SHP77 (cell line): ENCODE measurements at places on chromosomes 2 and 18.
A peak's percentile ranks its signal among the peaks of the same experiment; 100 is the strongest.

GRCh38 chr18:29962579-29962978 lies 1080.0 kb downstream of the DSC3 start:
- DNase-seq: no peak

- no peak for DNase-seq
These were observed 71.1 kb downstream of the MTA3 start for GRCh38 chr2:42639340-42640077.

- DNase-seq: no peak
These were observed 21.9 kb downstream of the CASP10 start for GRCh38 chr2:201204655-201205514.

DNA sequence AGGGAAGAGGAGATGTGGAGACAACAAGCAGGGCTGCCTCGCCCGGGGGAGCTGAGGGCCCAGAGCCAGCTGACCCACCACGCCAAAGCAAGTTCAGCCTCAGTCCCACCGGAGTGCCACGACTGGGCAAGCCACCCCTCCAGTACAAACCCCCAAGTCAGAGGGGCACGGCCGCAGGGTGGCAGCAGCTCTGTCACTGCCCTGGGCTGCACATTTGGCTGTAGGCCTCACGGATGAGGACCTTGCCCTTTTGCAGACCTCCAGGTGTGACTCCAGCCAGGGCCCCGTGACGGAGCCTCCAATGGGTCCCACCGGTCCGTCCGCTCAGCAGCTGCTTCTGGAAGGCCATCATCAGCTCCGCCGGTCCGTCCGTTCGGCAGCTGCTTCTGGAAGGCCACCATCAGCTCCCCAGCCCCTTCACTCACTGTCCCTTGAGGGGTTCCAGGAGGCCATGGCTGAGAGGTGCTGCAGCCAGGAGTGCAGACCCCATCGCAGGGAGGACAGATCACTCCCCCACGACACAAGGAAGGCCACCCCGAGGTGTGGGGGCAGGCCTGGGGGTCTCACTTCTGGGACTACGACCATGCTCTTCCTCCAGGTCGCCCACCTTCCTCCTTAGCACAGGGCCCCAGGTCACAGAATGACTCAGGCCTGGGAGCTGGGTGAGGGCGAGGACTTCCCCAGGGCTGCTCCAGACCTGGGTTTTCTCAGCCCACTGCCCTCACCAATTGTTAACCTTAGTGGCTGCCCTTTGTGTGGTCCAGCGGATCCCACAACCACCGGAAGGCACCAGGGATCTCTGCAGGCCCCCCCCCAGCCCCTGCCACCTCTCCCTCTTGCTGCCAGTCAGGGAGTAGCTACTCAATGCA lies 24.6 kb upstream of the STK25 start:
- DNase-seq: no peak

DNA sequence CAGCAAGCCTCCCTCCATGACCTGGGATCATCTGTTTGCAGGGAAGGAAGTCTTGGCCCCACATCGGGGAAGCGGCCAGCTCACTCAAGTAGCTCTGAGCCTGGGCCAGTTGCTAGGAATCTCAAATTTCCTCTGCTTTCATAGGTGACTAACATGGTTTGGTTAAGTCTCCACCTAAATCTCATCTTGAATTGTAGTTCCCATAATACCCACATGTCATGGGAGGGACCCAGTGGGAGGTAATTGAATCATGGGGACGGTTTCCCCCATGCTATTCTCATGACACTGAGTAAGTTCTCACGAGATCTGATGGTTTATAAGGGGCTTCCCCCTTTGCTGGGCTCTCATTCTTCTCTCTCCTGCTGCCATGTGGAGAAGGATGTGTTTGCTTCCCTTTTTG lies 75.2 kb downstream of the LBH start:
- no peak for DNase-seq

DNA sequence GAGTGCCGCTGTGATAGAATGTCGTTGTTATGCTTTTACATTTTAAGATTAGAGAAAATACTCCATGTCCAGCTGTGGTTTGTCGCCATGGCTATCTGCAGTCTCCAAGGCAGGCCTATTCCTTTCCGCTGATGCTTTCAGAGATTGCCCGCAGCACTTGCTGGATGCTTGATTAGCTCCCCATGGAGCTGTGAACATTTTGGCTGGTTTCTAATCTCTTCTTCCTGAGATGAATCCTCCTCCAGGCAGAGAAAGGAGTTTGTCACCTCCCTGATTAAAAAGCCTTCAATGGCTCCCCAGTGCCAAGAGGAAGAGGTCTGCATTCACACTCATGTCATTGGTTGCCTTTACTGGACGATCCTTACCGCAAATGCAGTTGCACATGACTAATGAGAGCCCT lies 32.6 kb upstream of the LPIN1 start:
- no peak for DNase-seq

DNA sequence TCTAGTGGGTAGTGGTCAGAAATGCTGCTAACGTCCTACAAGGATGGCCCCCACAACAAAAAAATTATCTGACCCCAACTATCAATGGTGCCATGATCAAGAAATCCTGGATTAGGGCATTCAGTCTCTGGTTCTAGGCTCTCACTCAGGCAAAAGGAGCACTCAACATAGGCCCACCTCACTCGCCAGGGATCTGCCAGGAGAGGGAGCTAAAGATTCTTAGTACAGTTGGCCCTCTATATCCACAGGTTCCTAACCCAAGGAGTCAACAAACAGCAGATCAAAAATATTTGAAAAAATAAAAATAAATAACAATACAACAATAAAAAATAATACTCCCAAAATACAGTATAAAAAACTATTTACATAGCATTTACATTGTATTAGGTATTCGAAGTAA lies 10.0 kb downstream of the SLC4A5 start:
- peak; percentile 42 for DNase-seq

DNA sequence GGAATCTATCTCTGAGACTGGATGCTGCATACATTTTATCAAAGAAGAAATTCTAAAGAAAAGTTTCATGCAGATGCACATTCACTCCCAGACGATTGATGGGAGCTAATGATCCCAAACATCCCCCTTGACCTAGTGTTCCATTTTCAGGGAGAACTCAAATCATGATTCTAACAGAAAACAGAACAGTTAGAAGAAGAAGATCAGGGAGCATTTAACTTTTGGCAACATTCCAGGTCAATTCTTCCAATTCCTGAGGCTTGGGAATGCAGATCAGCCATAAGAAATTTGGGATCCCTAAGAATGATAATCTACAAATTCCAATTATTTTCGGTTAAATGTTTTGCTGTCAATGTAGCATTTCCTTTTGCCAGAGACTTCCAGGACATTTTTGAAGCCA lies 96.6 kb downstream of the CPO start:
- DNase-seq: no peak

- no peak for DNase-seq
These were observed 263.2 kb downstream of the CYP26B1 start for GRCh38 chr2:71884303-71885042.

- peak; percentile 27 for DNase-seq
These were observed 48.8 kb downstream of the ADNP2 start for GRCh38 chr18:80157708-80158343.

GRCh38 chr2:20184067-20184938 lies 40.6 kb downstream of the SDC1 start:
- DNase-seq: no peak

GRCh38 chr2:238228700-238229099 lies 11.1 kb downstream of the HES6 start:
- no peak for DNase-seq

- DNase-seq: no peak
These were observed 92.3 kb downstream of the UBE2E3 start for GRCh38 chr2:181072486-181073235.

DNA sequence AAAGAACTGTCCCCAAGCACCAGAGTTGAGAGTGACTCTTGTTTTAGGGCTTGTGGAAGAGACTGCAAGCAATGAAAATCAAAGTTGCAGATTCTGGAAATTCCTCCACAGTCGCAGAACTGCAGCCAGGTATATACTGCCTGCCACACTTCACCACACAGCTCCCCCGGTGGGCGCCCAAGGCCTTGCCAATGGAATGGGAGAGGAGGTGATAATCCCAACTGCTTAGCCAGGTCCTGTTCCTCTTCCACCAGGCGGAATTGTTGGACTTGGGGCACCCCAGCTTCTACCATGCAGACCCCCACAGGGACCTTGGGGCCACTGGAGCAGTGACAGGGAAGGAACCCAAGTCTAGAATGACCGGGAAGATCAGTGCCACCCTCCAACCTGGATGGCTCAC lies 4.8 kb upstream of the PDIA6 start:
- DNase-seq: no peak

- no peak for DNase-seq
These were observed 131.7 kb upstream of the TWIST2 start for GRCh38 chr2:238716171-238716570.

- DNase-seq: no peak
These were observed 2.7 kb upstream of the SLC66A2 start for GRCh38 chr18:79953971-79954651.

DNA sequence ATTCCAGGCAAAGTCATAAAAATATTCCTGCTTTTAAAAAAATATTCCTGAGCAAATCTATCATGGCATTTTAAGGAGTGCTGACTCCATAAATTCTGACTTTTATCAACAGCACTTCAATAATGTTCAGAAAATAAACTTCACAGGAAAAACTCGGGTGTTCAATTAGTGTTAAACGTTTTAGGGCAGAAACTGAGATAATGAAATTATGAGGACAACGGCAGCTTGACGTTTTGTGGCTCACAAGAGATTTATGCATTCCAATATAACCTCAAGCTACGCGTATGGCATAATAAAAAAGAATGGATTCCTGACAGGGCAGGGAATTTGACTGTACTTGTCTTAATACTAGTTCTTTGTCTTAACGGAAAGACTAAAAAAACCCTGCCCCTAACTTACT lies 133.2 kb downstream of the ICOS start:
- no peak for DNase-seq
